Fibroblast of skin of scalp (primary cell): ENCODE measurements at places on chromosomes 5 and 9.

DNA sequence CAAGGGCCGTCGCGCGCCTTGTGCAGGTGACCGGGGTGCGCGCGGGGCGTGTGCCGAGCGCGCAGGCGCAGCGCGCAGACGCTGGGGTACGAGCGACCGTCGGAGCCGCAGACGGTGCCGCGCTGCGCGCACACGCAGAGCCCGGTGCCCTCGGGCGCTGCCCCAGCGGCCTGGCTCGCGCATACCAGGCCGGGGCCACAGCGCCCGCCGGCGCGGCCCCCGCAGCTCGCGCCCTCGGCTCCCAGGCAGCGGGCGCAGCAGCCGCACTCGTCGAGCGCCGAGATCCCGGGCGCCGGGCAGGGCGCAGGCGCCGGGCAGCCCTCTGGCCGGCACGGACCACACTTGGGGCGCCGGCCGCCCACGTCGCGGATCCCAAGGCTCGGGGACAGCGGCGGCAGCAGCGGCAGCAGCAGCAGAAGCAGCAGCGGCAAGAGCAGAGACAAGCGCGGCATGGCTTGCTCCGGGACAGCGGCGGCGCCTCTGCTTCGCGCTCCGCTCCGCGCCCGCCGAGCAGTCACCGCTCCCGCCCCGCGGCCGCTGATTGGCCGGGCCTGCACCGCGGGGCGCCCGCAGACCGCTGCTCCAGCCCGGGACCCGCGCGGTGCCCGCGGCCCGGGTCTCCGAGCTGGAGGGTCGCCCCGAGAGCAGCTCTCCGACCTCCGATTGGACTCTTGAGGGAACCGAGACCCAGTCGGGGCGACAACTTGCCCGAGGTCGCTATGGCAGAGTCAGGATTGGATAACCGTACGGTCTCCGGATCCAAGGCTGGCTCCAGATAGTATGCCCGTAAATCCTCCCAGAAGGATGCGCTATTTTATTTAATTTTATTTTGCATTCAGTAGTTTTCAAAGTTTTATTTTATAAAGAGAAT is at the start of gene IGFBPL1:
IGFBPL1 (minus strand) TSS at position 482 of the 871 bp plus-strand sequence; CDS start at position 452, 30 bp downstream.
- peak; percentile 35 for DNase-seq

DNA sequence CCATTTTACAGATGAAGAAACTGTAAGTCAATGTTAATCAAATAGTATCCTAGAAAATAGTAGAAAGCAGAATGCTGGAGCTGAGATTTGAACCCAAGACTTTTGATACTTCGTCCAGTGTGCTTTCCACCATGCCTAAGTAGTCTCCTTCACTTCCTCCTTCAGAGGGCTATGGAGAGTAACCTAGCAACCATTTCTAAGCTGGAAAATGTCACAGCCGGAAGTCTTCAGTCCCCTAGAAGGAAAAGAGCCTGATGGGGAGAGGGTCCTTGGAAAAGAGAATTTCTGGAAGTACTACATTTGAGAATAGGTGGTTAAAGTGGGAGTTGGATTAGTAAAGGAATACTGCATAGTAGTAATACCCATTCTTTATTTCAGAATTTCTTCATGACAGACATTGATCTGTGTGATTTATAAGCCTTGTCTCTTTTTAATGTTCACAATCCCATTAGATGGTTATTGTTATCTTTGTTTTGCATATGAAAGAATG is 32.7 kb downstream of the PCDHAC2 start:
- no peak for DNase-seq

- DNase-seq, result no peak
Observed at GRCh38 chr5:121108725-121109124, 644.6 kb downstream of the PRR16 start.

DNA sequence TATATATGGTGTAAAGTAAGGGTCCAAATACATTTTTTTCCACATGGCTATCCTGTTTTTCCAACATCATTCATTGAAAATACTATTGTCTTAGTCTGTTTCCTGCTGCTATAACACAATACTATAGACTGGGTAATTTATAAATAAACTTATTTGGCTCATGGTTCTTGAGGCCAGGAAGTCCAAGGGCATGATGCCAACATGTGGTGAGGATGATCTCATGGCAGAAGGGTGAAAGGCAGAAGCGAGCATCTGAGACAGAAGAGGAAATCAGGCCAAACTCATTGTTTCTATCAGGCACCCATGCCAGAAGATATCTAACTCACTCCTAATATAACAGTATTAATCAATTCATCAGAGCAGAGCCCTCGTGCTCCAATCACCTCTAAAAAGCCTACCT is 42.6 kb downstream of the ANKRD55 start:
- peak; percentile 81 for DNase-seq

DNA sequence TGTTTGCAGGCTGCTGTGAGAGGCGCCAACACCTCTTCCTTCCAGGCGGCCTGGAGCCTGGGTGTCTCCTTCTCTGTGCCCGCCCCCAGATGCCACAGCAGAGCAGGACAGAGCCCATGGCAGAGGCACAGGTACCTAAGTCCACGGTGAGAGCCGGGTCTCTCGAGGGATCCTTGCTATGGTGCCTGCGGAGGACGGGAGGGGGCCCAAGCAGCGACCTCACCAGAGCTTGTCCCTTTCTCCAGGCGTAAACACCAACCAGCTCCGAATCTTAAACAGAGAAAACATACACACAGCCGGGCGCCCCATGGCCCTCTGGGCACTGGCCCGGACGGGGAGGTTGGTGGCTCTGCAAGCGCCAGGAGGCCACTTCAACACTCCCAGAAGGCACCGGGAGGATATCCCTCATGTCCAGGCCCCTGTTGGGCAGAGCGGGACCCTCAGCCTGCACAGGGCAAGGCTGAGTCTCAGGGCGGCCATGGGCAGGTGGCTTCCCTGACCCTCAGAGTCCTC is 11.8 kb downstream of the CCDC187 start:
- no peak for DNase-seq

DNA sequence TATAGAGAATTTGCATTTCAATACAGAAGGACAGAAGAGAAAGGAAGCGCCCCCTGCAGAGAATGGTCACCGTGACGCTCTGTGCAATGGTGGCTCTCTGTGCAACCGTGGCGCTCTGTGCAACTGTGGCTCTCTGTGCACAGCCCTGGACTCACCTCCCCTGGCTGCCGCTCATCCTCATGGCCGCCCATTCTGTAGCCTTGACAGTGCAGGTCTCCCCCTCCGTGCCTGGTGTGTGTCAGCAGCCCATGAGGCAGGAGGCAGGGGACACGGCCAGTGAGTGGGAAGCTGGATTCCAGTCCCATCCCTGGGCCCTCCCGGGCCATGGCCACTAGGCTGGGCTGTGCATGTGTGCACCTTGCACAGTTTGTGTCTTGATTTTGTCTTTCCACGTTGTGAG is 12.0 kb downstream of the EXOC3 start:
- DNase-seq, result no peak

DNA sequence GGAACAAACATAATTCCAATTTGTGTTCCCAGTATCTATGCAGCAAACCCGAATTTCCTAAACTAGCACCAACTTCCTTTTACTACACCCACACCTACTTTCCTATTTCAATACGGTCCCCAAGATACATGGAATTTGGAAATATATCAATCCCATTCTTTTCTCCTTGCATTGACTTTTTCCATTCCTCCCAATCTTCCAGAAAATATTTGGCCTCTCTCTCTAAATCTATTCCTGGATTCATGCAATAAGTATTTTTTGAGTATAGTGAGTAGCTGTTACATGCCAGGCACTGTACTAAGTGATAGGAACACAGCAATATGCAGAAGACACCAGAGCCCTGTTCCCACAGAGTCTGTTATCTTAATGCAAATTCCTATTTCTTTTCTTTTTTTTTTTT is 216.2 kb upstream of the PIK3R1 start:
- DNase-seq, result no peak

- no peak for DNase-seq
Observed at GRCh38 chr5:164224772-164225171, 719.4 kb downstream of the MAT2B start.

DNA sequence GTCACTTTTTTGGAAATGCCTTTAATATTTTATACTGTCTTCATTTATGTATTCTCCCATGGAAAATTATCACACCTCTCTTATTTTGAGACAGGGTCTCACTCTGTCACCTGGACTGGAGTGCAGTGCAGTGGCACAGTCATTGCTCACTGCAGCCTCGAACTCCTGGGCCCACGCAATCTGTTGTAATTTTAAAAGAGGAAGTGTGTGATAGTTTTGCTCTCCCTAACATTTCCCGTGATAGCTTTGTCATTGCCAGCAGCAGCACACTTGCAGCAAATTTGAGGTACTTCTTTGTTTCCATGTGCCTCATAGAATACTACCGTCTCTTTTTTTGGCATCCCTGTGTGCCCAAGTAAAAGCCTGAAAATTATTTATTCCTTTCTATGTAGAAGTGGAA is 103.5 kb downstream of the RNF180 start:
- DNase-seq, result no peak
